ENCODE measurements at places on chromosomes 11 and 22. TPM values are rescaled to one million over a fixed set of nuclear protein-coding genes. Genes with fewer than 3 reads are reported as not detected.

The NXPE4 gene
- total RNA-seq, result not detected

The IFITM2 gene
- 312 TPM for total RNA-seq

The PARVB gene
- total RNA-seq, result 53.9 TPM

The OR8G5 gene
- total RNA-seq, result not detected

The CARD16 gene
- total RNA-seq, result 2.6 TPM

The OSM gene
- total RNA-seq, result not detected

The PRAME gene
- total RNA-seq, result not detected

The RAB39A gene
- total RNA-seq, result not detected

The DSCAML1 gene
- not detected for total RNA-seq

The HOATZ gene
- not detected for total RNA-seq

The SAA4 gene
- not detected for total RNA-seq

The NUP98 gene
- total RNA-seq, result 45.6 TPM

The APOA5 gene
- not detected for total RNA-seq

The STK33 gene
- total RNA-seq, result 0.43 TPM

The PELI3 gene
- total RNA-seq, result 6.7 TPM

The MS4A5 gene
- total RNA-seq, result not detected

The LRRC4C gene
- 0.12 TPM for total RNA-seq

The GPR152 gene
- total RNA-seq, result not detected

The INPP5J gene
- 0.17 TPM for total RNA-seq

The PYGM gene
- total RNA-seq, result 5.4 TPM

The MYRF gene
- 3.8 TPM for total RNA-seq

The PLAAT4 gene
- total RNA-seq, result 59.5 TPM

The TMEM191C gene
- total RNA-seq, result 0.23 TPM

The OR10D3 gene
- total RNA-seq, result not detected

The POLR2L gene
- total RNA-seq, result 256 TPM

The IGLL1 gene
- total RNA-seq, result not detected

The FGF3 gene
- not detected for total RNA-seq

The GRK2 gene
- 22.0 TPM for total RNA-seq

The F2 gene
- total RNA-seq, result not detected

The GAB4 gene
- total RNA-seq, result not detected

The CCDC87 gene
- total RNA-seq, result 0.26 TPM

The APOL4 gene
- 2.2 TPM for total RNA-seq

The PIH1D2 gene
- not detected for total RNA-seq

The NCF4 gene
- total RNA-seq, result not detected

The MGAT3 gene
- 4.1 TPM for total RNA-seq

The ART1 gene
- not detected for total RNA-seq

The RAB3IL1 gene
- 28.1 TPM for total RNA-seq

The LARGE1 gene
- 14.4 TPM for total RNA-seq

The KCNJ1 gene
- total RNA-seq, result not detected

The KRTAP5-7 gene
- not detected for total RNA-seq

The MS4A6A gene
- not detected for total RNA-seq

The C11orf16 gene
- not detected for total RNA-seq

The C11orf42 gene
- not detected for total RNA-seq

The KRTAP5-2 gene
- not detected for total RNA-seq

The C11orf54 gene
- 10.3 TPM for total RNA-seq

The KIF18A gene
- total RNA-seq, result 0.17 TPM

The DDTL gene
- total RNA-seq, result 1.2 TPM

The OR8K3 gene
- not detected for total RNA-seq

The PDE2A gene
- total RNA-seq, result 3.9 TPM

The NFRKB gene
- total RNA-seq, result 16.0 TPM

The GAL3ST3 gene
- total RNA-seq, result not detected

The ANGPTL5 gene
- total RNA-seq, result not detected

The OR52R1 gene
- total RNA-seq, result not detected

All from pericardium fibroblast (primary cell).